Activated CD4-positive, alpha-beta T cell treated with anti-CD3 and anti-CD28 coated beads, Interleukin-2, amount 10 ng/mL, durations not matched to agents 24 days and 14 days (primary cell): ENCODE measurements at places on chromosomes 5 and 9. TPM values are rescaled to one million over a fixed set of nuclear protein-coding genes. Genes with fewer than 3 reads are reported as not detected.

PRLR gene
- total RNA-seq: not detected in 2 replicates

MSMP gene
- total RNA-seq: 0.88 TPM in 1 of 2 replicates, not detected in the other

CAVIN4 gene
- total RNA-seq: 0.19 and 0.21 TPM in 2 replicates

RABL6 gene
- 116 and 119 TPM in 2 replicates for total RNA-seq

SAXO1 gene
- not detected in 2 replicates for total RNA-seq

CDC20B gene
- total RNA-seq: not detected in 2 replicates

SLC36A2 gene
- total RNA-seq: not detected in 2 replicates

CTNND2 gene
- total RNA-seq: not detected in 2 replicates

LYRM7 gene
- 17.9 and 18.1 TPM in 2 replicates for total RNA-seq

LRRC19 gene
- total RNA-seq: not detected in 2 replicates

ROR2 gene
- total RNA-seq: 0.40 and 0.43 TPM in 2 replicates

AHRR gene
- 25.8 and 26.0 TPM in 2 replicates for total RNA-seq

FBLL1 gene
- not detected in 2 replicates for total RNA-seq

ZNF782 gene
- 4.3 and 5.1 TPM in 2 replicates for total RNA-seq

PCDHGB3 gene
- total RNA-seq: 0.40 and 0.49 TPM in 2 replicates

ADGRD2 gene
- total RNA-seq: not detected in 2 replicates

WDR38 gene
- total RNA-seq: not detected in 2 replicates

BNC2 gene
- total RNA-seq: not detected in 2 replicates

ADAMTS19 gene
- total RNA-seq: not detected in 2 replicates

EFNA5 gene
- not detected in 2 replicates for total RNA-seq

CSNK1G3 gene
- total RNA-seq: 36.6 and 40.0 TPM in 2 replicates

ZFP2 gene
- 0.33 TPM in 1 of 2 replicates, not detected in the other for total RNA-seq

ANKRD31 gene
- total RNA-seq: 0.33 and 0.47 TPM in 2 replicates

PCDHA7 gene
- not detected in 2 replicates for total RNA-seq

GABBR2 gene
- not detected in 2 replicates for total RNA-seq

GPR21 gene
- 0.86 and 1.0 TPM in 2 replicates for total RNA-seq

TNC gene
- total RNA-seq: 0.43 and 0.98 TPM in 2 replicates

TMEM171 gene
- not detected in 2 replicates for total RNA-seq

PAEP gene
- not detected in 2 replicates for total RNA-seq

KCNIP1 gene
- total RNA-seq: not detected in 2 replicates

LRRC70 gene
- total RNA-seq: 0.73 and 2.0 TPM in 2 replicates

NTNG2 gene
- total RNA-seq: 1.6 and 1.7 TPM in 2 replicates
